ENCODE measurements at places on chromosomes 1 and 21. TPM values are rescaled to one million over a fixed set of nuclear protein-coding genes. Genes with fewer than 3 reads are reported as not detected.

KIF17 gene
- total RNA-seq, result 17.8 TPM

REG4 gene
- not detected for total RNA-seq

EFNA1 gene
- total RNA-seq, result 5.3 TPM

TNNI3K gene
- 7.2 TPM for total RNA-seq

NPL gene
- 12.5 TPM for total RNA-seq

LMX1A gene
- 3.7 TPM for total RNA-seq

TFF2 gene
- total RNA-seq, result not detected

ADPRS gene
- 18.5 TPM for total RNA-seq

TFAP2E gene
- 0.69 TPM for total RNA-seq

SLC30A1 gene
- total RNA-seq, result 29.5 TPM

KCNC4 gene
- total RNA-seq, result 17.5 TPM

PIGV gene
- 9.7 TPM for total RNA-seq

SLC44A5 gene
- total RNA-seq, result 47.5 TPM

NPR1 gene
- 0.46 TPM for total RNA-seq

HPCAL4 gene
- total RNA-seq, result 195 TPM

CNR2 gene
- total RNA-seq, result not detected

GSTM3 gene
- total RNA-seq, result 91.3 TPM

UBL4B gene
- not detected for total RNA-seq

CEP170 gene
- total RNA-seq, result 353 TPM

CD1B gene
- not detected for total RNA-seq

TCHH gene
- 0.23 TPM for total RNA-seq

Data from diencephalon (tissue), 1 donor.